ENCODE measurements at places on chromosomes 2 and 18. TPM values are rescaled to one million over a fixed set of nuclear protein-coding genes. Genes with fewer than 3 reads are reported as not detected.
A peak's percentile ranks its signal among the peaks of the same experiment; 100 is the strongest.

DNA sequence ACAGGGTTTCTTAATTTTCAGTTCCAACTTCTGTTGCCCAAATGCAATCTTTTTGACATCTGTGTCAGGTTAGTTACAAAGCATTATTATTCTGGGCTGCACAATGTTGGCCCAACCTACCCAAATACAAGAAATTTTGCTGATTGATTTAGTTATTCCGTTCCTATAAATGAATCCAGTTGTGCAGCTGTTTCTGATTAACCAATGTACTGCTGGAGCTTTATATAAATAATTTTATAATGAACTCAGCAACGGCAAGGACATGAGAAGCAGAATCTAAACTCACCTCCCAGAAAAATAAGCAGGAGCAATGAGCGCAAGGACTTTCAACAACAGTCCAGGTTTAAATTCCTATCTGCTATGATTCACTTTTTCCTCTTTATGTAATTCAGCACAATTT, 76.3 kb upstream of the WIPF1 start:
- H3K4me1 ChIP-seq, result no peaks in the 10 kb centered on the region
- no peaks in the 10 kb centered on the region for H3K27me3 ChIP-seq
- peaks cover 24% of the 10 kb centered on the region for H3K36me3 ChIP-seq
- no peak for DNase-seq
- H3K27ac ChIP-seq, result no peak overlapping the region

GRCh38 chr18:3494245-3494526, 44.2 kb downstream of the TGIF1 start:
- no peaks in the 10 kb centered on the region for H3K27me3 ChIP-seq
- H3K36me3 ChIP-seq, result no peaks in the 10 kb centered on the region
- H3K4me1 ChIP-seq, result peaks cover 6% of the 10 kb centered on the region
- no peak for DNase-seq
- H3K27ac ChIP-seq, result no peak overlapping the region

DNA sequence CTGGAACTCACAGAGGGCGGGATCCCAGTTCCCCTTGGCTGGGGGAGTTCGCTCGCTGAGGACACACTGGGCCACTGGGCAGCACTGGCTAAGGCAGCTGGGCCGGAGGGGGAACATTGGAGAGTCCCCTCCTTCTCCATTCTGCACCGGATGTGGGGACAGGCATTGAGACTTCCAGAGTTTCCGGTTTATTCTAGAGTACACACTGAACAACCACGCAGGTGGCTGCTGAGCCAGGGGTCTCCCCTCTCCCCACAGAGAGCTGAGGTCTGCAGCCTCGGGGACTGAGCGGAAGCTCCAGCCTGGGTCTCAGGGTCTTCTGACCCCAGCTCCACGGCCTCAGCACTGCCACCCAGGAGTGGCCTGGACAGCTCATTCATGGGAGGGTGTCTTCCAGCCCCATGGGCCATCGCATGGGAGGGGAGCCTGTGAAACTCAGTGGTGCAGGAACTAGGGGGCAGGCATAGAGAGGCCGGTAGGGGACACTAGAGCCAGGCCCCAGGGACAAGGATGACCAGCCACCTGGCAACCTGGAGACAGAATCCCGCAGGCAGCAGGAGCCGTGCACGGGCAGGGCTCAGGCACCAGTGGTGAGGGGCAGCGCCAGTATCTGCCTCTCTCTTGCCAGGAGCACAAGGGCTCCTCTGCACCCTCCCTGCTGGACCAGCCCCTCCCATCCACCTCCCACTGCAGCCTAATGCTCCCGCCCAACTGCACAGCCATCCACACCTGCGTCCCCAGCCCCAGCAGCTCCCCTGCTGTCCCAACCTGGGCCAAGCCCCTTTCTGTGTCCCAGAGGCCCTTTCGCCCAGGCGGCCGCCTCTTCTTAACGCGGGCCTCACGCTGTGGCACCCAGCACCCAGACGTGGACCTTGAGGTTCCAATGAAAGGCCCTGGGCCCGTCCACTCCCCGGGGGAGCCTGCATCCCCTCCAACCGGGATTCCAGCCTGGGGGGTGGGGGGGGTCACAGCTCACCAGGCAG, 45.1 kb upstream of the GPC1 start:
- H3K27ac ChIP-seq, result no peak overlapping the region
- no peaks in the 10 kb centered on the region for H3K4me1 ChIP-seq
- H3K36me3 ChIP-seq, result no peaks in the 10 kb centered on the region
- no peaks in the 10 kb centered on the region for H3K27me3 ChIP-seq
- H3K4me3 ChIP-seq, result no peak overlapping the region
- DNase-seq, result no peak

- H3K4me3 ChIP-seq, result peak overlapping the region; percentile 65
- H3K4me1 ChIP-seq, result peaks cover 32% of the 10 kb centered on the region
- peak overlapping the region; percentile 7 for H3K27ac ChIP-seq
- H3K27me3 ChIP-seq, result no peaks in the 10 kb centered on the region
- H3K36me3 ChIP-seq, result peaks cover 2% of the 10 kb centered on the region
Measured at GRCh38 chr2:237701859-237702390, 74.5 kb downstream of the LRRFIP1 start.

DNA sequence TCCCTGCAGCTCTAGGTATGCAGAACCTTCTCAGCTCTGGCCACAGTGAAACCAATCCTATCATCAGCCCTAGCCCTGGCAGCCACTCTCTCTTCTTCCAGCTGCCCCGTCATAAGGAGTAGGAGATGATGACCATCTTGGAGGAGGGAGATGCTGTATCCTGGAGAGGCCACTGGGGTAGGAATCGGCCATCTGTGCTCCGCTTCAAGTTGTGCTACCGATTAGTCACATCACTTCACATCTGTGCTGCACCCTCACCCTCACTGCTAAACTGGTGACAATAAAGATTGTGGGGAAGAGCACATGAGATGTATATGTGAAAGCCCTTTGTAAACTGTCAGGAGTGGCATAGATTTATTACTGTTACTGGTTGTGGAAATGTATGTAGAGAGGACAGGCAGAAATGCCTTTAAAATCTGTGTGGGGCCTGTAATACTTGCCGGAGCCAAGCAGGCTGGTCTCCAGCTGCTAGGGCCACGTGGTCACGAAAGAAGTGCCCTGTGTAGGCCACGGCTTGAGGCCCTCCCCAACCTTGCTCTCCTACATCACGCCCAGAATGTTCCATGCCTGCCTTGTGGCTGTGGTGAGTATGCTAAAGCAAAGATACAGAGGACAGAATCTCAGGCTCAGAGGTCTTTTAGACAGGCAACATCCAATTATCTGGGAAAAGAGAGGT, 236.8 kb downstream of the CLIP4 start:
- H3K27me3 ChIP-seq, result no peaks in the 10 kb centered on the region
- H3K27ac ChIP-seq, result no peak overlapping the region
- DNase-seq, result no peak
- H3K36me3 ChIP-seq, result no peaks in the 10 kb centered on the region

- H3K27me3 ChIP-seq, result no peaks in the 10 kb centered on the region
- DNase-seq, result no peak
Measured at GRCh38 chr2:119208791-119209203, 14.8 kb upstream of the STEAP3 start.

GRCh38 chr2:20071397-20072383, 20.3 kb upstream of the LAPTM4A start:
- H3K27ac ChIP-seq, result no peak overlapping the region
- no peaks in the 10 kb centered on the region for H3K27me3 ChIP-seq
- H3K36me3 ChIP-seq, result no peaks in the 10 kb centered on the region
- DNase-seq, result peak; percentile 58

- no peak overlapping the region for H3K27ac ChIP-seq
- DNase-seq, result no peak
- no peaks in the 10 kb centered on the region for H3K4me1 ChIP-seq
- H3K36me3 ChIP-seq, result no peaks in the 10 kb centered on the region
Measured at GRCh38 chr2:28697602-28698149, 54.0 kb upstream of the PPP1CB start.

DNA sequence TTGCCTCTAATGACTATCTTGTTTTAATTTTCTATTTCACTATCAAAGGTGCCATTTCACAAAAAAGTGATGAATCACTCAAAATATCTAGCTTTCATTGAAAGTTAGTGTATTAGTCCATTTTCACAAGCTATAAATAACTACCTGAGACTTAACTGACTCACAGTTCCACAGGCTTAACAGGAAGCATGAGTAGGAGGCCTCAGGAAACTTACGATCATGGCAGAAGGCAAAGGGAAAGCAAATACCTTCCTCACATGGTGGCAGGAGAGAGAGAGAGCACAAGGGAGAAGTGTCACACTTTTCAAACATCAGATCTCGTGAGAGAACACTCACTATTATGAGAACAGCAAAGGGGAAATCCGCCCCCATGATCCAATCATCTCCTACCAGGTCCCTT, 1220.4 kb upstream of the ZEB2 start:
- no peak overlapping the region for H3K27ac ChIP-seq
- H3K4me3 ChIP-seq, result no peak overlapping the region
- H3K4me1 ChIP-seq, result no peaks in the 10 kb centered on the region
- no peaks in the 10 kb centered on the region for H3K36me3 ChIP-seq

DNA sequence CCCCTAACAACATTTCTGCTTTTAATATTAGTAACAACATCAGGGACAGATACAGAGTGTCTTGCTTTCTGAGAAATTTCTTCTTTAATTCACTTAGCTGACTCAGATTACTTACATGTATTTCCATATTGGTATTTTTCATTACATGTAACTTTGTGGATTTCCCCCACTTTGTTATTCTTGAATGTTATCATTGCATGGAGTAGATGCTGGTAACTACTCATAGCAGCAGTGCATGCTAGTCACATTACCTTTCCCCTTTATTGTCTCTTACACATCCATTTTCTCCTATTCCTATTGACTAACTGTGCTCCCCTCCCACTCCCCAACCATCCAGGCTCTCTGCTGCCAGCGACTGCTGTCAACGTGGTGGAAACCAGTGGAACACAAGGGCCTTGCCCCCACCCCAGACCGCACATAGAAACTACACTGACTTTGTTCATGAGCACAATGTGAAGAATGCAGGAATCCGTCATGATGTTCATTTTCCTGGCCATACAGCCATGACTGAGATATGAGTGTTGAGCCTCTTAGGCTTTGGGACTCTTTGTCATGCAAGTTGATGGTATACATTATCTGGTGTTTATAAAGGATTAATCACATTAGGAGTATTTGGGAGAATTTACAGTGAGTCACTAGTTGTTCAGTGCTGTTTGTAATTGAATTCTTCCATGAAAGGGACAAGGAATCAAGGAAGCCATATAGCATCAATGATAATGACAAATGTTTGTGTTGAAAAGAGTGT, 91.0 kb downstream of the EPB41L5 start:
- H3K4me3 ChIP-seq, result no peak overlapping the region
- H3K4me1 ChIP-seq, result no peaks in the 10 kb centered on the region
- H3K36me3 ChIP-seq, result peaks cover 24% of the 10 kb centered on the region
- H3K27ac ChIP-seq, result no peak overlapping the region

- no peaks in the 10 kb centered on the region for H3K36me3 ChIP-seq
- no peak for DNase-seq
- no peaks in the 10 kb centered on the region for H3K27me3 ChIP-seq
Measured at GRCh38 chr2:145029873-145030272, 510.0 kb upstream of the ZEB2 start.

DNA sequence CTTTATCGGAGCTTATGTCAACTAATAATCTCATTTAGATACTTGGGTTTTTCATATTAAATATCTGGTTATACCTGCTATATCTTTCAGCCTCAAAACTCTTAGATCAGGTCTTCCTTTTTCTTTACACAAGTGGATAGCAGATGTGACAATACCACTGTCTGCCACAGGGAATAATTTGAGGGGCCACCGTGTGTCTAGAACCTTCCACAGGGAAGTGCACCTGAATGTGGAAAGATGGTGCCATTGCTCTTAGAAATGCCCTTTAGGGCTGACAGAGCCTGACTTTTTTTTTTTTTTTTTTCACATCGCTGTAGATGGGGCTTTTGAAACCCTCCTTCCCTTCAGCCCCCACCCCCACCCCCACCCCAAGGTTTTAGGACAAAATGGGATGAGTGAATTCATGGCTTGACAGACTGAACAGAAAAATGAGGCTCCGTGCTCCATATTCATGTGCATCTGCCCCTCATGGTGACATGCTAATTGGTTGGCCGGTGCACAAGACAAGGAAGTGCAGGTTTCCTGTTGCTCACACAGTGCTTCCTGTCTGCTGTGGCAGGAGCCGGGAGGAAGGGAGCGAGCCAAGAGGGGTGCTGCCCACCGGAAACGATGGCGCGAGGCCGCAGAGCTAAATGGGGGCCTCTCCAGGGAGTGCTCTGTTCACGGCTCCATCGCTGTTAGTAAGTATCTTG, 246.0 kb downstream of the LDLRAD4 start:
- H3K27me3 ChIP-seq, result no peaks in the 10 kb centered on the region
- DNase-seq, result no peak

DNA sequence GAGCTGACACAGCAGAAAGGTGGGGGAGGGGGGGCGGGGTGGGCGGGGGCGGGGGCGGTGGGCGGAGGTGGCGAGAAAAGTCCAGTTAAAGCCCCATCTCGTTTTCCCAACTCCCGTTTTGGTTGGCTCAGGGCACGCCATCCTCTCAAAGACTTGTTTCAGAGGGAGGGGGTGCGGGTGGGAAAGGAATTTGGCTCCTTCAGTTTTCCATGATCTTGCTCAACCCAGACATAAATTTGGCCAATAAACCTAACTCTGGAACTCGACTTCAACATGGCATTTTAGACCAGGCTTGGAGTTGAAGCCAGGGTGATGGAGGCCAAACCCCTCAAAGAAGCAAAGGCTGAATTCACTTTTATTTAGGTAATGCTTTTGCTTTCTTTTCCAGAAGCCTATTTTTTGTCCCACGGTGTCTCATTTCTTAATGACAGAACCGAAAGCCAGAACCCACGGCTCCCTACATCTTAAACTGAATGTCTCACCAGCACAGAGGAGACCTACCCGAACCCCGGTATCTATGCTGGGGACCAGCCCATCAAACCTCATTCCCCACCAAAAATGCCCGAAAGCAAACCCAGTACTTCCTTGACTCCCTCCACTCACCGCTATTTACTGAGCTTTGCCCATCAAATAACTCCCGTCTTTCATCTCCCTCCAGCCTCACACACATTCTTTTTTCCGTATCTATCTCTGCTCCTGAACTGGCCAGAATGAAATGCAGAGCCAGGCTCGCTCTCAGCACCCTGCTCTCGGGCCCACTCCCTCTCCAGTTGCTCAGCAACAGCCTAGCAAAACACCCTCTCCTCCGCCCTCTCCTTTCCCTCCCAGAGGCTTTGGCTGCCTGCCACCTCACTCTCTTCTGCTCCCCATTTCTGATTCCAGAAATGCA, 4.3 kb downstream of the IGFBP5 start:
- H3K4me1 ChIP-seq, result peaks cover 6% of the 10 kb centered on the region
- DNase-seq, result peak; percentile 77
- H3K27ac ChIP-seq, result no peak overlapping the region
- no peaks in the 10 kb centered on the region for H3K36me3 ChIP-seq

DNA sequence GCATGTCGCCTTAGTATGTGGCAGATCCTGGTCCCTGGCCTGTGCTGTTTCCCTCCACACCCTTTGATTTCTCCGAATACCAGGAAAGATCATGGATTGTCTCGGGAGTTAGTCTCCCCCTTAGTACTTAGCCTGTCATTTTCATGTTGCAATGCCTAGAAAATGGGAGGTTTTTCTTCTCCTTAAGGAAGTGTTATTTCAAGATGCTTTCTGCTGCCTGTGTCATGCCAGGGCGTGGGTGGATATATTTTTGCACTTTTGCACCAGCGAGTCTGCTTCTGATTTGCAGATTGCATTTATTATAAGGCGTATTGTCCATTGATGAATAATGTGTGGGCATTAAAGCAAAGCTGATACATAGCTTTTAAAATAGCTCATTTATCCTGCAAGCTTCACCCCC, 223.5 kb downstream of the NEDD4L start:
- no peaks in the 10 kb centered on the region for H3K27me3 ChIP-seq
- no peak overlapping the region for H3K4me3 ChIP-seq
- peaks cover 5% of the 10 kb centered on the region for H3K4me1 ChIP-seq
- DNase-seq, result no peak
- no peak overlapping the region for H3K27ac ChIP-seq

EHD3 gene
- 8.3 TPM for total RNA-seq

POTEE gene
- 1.2 TPM for total RNA-seq

CNGA3 gene
- total RNA-seq, result not detected

IL1F10 gene
- not detected for total RNA-seq

IFIH1 gene
- 0.81 TPM for total RNA-seq

CRYGC gene
- total RNA-seq, result not detected

C2orf49 gene
- 18.8 TPM for total RNA-seq

RAMP1 gene
- total RNA-seq, result 0.63 TPM

ZNF236 gene
- total RNA-seq, result 17.7 TPM

All from H9 (cell line).